ENCODE measurements at places on chromosomes 16 and 17. TPM values are rescaled to one million over a fixed set of nuclear protein-coding genes. Genes with fewer than 3 reads are reported as not detected.

DNA sequence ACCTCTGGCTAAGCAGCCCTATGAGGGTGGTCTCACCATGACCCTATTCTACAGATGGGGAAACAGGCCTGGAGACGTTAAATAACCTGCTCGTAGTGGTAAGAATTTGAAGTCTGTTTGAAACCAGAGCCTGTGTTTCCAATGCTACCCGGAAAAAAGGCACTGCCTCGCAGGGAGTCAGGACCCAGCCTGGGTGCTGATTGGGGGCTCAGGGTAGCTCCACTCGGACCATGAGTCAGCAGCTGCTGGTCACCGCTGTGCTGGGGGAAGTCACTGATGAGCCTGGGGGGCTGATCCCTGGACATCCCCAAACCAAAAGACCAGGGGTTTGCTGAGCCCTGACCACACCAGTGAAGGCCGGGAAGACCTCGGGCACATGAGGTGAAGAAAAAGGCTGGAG is 9.4 kb upstream of the PLD6 start:
- H3K27ac ChIP-seq = no peak overlapping the region
- no peak overlapping the region for H3K4me3 ChIP-seq
- no peaks in the 10 kb centered on the region for H3K27me3 ChIP-seq
- H3K4me1 ChIP-seq = no peaks in the 10 kb centered on the region
- DNase-seq = no peak

DNA sequence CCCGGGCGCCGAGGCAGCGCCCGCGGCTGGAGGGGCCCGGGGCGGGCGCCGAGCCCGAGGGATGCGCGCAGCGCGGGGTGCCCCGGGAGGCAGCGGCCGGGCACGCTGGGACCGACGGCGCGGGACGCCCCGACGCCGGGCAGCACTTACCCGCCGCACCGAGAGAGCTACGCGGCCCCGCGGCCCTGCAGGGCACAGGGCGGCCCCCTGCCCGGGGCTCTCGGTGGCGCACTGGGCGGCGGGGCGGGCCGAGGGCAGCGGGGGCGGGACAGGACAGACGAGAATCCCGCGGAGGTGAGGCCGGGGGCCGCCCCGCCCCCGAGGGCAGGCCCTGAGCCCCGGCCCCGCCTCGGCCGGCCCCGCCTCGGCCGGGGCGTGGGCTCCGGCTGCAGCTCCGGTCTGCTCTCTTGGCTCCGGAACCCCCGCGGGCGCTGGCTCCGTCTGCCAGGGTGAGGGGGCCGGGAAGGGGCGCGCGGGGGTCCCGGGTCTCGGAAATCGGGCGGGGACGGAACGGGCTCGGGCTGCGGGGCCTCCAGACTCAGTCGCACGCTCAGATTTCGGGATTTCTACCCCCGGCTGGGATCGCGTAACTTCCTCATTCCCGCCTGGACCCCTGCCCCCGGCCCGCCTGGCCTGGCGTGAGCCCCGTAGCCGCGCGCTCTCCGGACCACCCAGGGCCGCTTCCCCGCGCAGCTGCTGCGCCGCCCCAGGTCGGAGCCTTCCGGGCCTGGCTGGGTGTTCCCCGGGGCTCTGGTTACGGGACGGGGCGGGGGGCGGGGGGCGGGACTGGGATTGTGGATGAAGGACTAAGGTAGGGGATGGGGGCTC is at the start of gene PLD2:
Gene PLD2, plus strand, starts transcription at position 376 of the 828 bp plus-strand sequence. CDS start 621 bp downstream, outside the sequence.
- peaks cover 18% of the 10 kb centered on the region for H3K4me1 ChIP-seq
- peak within 1 kb of the TSS; percentile 83 for H3K4me3 ChIP-seq
- no peaks in the 10 kb centered on the region for H3K36me3 ChIP-seq
- DNase-seq = peak; percentile 95
- H3K27me3 ChIP-seq = no peaks in the 10 kb centered on the region

GRCh38 chr17:64608571-64608981 is 53.5 kb downstream of the SMURF2 start:
- H3K4me1 ChIP-seq = peaks cover 18% of the 10 kb centered on the region
- H3K27me3 ChIP-seq = no peaks in the 10 kb centered on the region
- H3K4me3 ChIP-seq = no peak overlapping the region
- DNase-seq = no peak
- no peak overlapping the region for H3K27ac ChIP-seq
- H3K36me3 ChIP-seq = no peaks in the 10 kb centered on the region

- no peak for DNase-seq
- peaks cover 50% of the 10 kb centered on the region for H3K36me3 ChIP-seq
- H3K4me1 ChIP-seq = peaks cover 33% of the 10 kb centered on the region
These were observed 69.6 kb downstream of the N4BP1 start for GRCh38 chr16:48540222-48540900.

DNA sequence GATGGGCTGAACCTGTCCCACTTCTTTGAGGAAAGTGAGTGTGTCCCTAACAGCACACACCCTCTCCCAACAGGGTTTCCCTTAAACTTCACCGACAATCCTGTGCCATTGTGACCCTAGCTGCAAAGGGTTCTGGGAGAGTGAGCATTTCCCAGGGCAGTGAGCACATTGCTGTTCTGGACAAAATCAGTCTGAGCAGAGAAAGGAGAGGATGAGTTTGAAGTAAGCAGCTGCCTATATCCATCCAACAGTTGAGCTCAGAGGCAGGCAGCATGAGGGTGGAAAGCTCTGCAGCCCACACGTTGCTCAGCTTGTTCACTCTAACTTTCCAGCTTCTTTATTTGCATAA is 296.5 kb upstream of the MAF start:
- no peak overlapping the region for H3K27ac ChIP-seq
- H3K36me3 ChIP-seq = no peaks in the 10 kb centered on the region
- DNase-seq = no peak
- H3K4me1 ChIP-seq = no peaks in the 10 kb centered on the region
- no peaks in the 10 kb centered on the region for H3K27me3 ChIP-seq
- H3K4me3 ChIP-seq = no peak overlapping the region

DNA sequence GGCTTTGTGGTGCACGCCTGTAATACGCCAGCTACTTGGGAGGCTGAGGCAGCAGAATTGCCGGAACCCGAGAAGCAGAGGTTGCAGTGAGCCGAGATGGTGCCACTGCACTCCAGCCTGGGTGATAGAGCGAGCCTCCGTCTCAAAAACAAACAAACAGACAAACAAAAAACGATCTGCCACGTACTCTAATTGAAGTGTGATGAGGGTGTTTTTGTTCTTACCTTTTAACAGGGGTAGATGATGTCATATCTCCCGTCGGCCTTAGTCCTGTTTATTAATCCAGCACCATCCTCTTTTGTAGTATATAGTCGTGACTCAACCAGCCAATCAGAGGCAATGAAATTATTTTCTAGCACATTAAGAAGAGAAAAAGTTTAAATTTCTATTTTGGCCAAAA is 58.5 kb downstream of the IQCK start:
- no peak overlapping the region for H3K27ac ChIP-seq
- no peaks in the 10 kb centered on the region for H3K4me1 ChIP-seq
- DNase-seq = no peak

Gene TEKT5
- not detected for total RNA-seq

Gene HBQ1
- not detected for total RNA-seq

- H3K36me3 ChIP-seq = no peaks in the 10 kb centered on the region
- peaks cover 43% of the 10 kb centered on the region for H3K4me1 ChIP-seq
- peak overlapping the region; percentile 99 for H3K27ac ChIP-seq
- no peaks in the 10 kb centered on the region for H3K27me3 ChIP-seq
- no peak for DNase-seq
These were observed 2.9 kb downstream of the ZBTB4 start for GRCh38 chr17:7476494-7476893.

GRCh38 chr17:78356101-78356713 is 3.7 kb downstream of the SOCS3 start:
- peaks cover 32% of the 10 kb centered on the region for H3K36me3 ChIP-seq
- H3K4me3 ChIP-seq = peak overlapping the region; percentile 72
- H3K27ac ChIP-seq = peak overlapping the region; percentile 93
- no peak for DNase-seq
- H3K4me1 ChIP-seq = peaks cover 79% of the 10 kb centered on the region
- H3K27me3 ChIP-seq = no peaks in the 10 kb centered on the region

- no peak for DNase-seq
- H3K27ac ChIP-seq = no peak overlapping the region
- H3K4me3 ChIP-seq = no peak overlapping the region
- H3K4me1 ChIP-seq = no peaks in the 10 kb centered on the region
These were observed 18.1 kb downstream of the KATNIP start for GRCh38 chr16:27568077-27568476.

DNA sequence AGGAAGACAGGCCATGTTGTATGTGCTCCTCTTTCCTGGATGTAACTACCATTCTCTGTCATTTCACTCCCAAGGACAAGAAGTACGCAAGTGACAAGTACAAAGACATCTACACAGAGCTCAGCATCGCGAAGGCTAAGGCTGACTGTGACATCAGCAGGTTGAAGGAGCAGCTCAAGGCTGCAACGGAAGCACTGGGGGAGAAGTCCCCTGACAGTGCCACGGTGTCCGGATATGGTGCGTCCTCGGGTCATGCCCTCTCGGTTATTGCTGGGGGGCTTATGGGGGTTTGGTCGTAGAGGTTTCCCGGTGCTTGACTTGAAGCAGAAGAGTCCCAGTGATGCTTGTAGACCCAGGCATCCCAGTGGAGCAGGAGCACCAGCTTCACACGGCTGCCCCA is 29.0 kb downstream of the PLD6 start:
- H3K27ac ChIP-seq = no peak overlapping the region
- H3K27me3 ChIP-seq = no peaks in the 10 kb centered on the region
- peaks cover 98% of the 10 kb centered on the region for H3K36me3 ChIP-seq
- H3K4me1 ChIP-seq = peaks cover 16% of the 10 kb centered on the region
- H3K4me3 ChIP-seq = no peak overlapping the region

DNA sequence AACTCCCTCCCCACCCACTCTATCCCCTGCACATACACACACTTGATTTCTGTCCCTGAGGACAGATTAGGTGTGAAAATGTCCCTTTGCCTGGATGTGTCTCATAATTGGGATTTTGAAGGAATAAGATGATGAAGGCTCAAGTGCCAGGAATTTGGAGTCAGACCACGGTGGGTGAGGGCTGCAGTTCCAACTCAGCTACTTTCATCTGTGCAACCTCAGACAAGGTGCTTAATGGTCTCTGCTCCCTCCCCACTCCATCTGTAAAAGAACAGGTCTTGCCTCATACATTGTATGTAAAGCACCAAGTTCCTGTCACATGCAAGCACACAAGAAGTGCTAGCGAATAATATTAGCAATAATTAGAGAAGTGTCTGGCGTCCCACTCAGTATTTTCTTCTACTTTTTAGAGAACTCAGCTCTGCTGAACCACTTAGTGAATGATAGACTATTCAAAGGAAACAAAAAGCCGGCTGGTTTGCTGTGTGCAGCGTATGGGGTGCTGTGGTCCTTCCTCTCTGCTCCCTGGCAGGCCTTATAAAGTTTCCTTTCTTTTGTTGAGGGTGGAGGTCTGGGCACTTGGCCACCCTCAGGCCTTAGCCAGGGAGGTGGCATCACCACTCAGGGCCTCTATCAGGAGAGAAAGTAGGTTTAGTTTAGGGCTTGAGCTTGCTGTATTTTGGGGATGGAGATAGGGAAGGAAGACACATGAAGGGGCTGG is 6.4 kb downstream of the TBX4 start:
- peak overlapping the region; percentile 87 for H3K27ac ChIP-seq
- no peaks in the 10 kb centered on the region for H3K36me3 ChIP-seq
- peaks cover 24% of the 10 kb centered on the region for H3K4me1 ChIP-seq
- peaks cover 83% of the 10 kb centered on the region for H3K27me3 ChIP-seq

GRCh38 chr17:4006745-4007211 is 42.5 kb upstream of the ATP2A3 start:
- H3K36me3 ChIP-seq = peaks cover 56% of the 10 kb centered on the region
- no peaks in the 10 kb centered on the region for H3K27me3 ChIP-seq
- H3K4me1 ChIP-seq = peaks cover 15% of the 10 kb centered on the region
- DNase-seq = no peak
- H3K4me3 ChIP-seq = no peak overlapping the region
- H3K27ac ChIP-seq = peak overlapping the region; percentile 74

Gene RNF213
- 236 TPM for total RNA-seq

DNA sequence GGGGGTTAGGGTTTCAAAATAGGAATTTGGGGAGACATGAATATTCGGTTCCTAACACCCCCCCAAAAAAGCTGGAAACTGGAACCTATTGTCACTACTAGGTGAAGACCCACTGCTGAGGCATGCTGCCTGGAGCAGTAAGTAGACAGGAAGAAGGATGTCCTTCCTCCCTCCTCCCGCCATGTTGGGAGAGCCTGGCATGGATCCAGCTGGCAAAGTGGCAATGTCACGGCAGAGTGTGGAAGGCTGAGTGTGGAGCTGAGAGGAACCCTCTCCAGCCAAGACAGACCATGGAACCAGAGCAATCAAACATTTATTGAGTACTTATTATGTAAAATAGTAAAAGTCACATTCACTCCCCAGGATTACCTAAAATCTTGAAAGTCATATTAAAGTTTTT is 49.0 kb downstream of the CCDC182 start:
- no peak for DNase-seq
- no peak overlapping the region for H3K4me3 ChIP-seq
- H3K27ac ChIP-seq = no peak overlapping the region
- H3K36me3 ChIP-seq = no peaks in the 10 kb centered on the region
- H3K27me3 ChIP-seq = no peaks in the 10 kb centered on the region

DNA sequence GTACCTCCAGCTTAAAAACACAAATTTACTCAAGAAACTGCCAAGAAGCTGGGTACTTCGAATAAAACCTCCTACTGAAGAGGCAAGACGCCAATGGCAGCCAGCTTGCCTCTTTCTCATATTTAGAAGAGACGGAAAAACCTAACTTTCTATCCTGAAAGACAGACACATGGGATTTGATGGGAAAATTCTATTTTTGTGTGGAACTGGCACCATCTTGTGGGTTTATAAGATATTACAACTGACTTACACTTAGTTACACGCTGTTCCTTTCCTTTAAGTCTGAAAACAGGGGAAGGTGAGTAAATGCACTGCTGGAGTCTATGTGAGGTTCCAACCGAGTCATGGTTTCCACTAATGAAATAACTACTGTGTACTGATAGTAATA is 10.3 kb downstream of the ZNF18 start:
- H3K4me1 ChIP-seq = no peaks in the 10 kb centered on the region
- H3K27me3 ChIP-seq = no peaks in the 10 kb centered on the region
- peaks cover 35% of the 10 kb centered on the region for H3K36me3 ChIP-seq
- H3K27ac ChIP-seq = no peak overlapping the region
- no peak for DNase-seq

GRCh38 chr16:81279392-81279791 is 35.4 kb upstream of the GAN start:
- H3K27ac ChIP-seq = no peak overlapping the region
- no peaks in the 10 kb centered on the region for H3K27me3 ChIP-seq
- no peak overlapping the region for H3K4me3 ChIP-seq
- DNase-seq = no peak

Gene CLDN6
- total RNA-seq = not detected

Gene VTN
- total RNA-seq = 1.3 TPM

Gene TEX19
- not detected for total RNA-seq

Gene LPCAT2
- 32.8 TPM for total RNA-seq

DNA sequence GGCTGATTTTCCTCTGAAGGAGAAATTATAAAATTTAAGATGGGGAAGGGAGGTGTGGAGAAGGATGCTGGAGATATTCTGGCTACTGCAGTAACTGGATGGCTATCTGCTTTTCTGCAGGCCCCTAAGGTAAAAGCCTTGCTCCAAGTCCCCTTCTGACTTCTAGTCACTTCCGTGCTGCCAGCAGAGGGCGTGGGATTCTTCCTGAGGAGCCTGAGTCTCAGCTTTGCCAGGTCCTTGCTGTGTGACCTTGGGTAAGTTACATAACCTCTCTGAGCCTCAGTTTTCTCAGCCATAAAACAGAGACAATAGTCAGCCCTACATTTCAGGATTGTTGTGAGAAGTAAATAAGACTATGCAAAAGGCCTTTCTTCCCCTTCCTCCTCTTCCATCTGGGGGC is 24.3 kb upstream of the TMEM220 start:
- no peaks in the 10 kb centered on the region for H3K27me3 ChIP-seq
- no peak overlapping the region for H3K27ac ChIP-seq
- DNase-seq = no peak
- H3K4me3 ChIP-seq = no peak overlapping the region
- no peaks in the 10 kb centered on the region for H3K36me3 ChIP-seq

Gene PRAC2
- total RNA-seq = not detected

Gene CHD9NB
- total RNA-seq = 1.1 TPM

Gene OR1E1
- total RNA-seq = not detected
